ENCODE measurements at places on chromosomes 11 and 22.

- DNase-seq = no peak
Observed at GRCh38 chr11:118410055-118410745, 8.8 kb downstream of the ATP5MG start.

GRCh38 chr11:12534549-12534948, 139.7 kb upstream of the TEAD1 start:
- no peak for DNase-seq

DNA sequence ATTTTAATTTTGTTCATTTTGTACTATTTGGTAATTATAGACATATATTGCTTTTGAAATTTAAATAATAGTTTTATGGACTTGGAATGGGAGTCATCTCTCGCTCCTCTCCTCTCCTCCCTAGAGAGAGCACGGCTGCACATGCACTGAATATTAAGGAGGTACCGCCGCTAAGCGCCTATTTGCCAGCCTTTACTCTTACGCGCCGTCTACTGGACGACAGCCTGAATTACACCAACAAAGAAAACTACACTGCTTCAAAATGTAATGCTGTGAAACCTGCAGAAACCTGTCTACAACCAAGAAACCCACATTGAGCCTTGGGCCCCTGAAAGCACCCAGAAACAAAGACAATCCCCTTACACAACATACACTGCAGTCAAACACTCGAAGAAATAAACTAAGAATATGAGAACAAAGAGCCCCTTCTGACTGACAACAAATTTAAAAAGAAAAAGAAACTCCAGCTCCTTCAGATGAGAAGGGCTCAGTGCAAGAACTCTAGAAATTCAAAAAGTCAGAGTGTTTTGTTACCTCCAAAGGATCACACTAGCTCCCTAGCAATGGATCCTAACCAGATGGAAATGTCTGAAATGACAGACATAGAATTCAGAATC, 737.2 kb downstream of the LRRC4C start:
- DNase-seq = no peak

DNA sequence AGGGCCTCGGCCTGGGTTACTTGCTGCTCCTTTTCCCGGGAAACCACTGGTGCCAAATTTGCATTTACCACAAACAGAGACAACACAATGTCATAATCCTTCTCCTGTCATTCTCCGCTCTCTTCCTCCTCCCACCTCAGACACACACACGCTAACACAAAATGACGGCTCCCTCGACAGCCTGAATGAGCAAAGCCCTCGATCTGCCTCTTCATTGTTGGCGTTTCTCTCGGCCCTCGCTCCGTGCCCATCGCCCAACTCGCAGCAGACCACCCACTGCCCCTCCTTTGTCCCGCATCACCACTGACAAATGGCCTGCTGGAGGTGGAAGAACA, 12.5 kb upstream of the TCF20 start:
- DNase-seq = no peak

DNA sequence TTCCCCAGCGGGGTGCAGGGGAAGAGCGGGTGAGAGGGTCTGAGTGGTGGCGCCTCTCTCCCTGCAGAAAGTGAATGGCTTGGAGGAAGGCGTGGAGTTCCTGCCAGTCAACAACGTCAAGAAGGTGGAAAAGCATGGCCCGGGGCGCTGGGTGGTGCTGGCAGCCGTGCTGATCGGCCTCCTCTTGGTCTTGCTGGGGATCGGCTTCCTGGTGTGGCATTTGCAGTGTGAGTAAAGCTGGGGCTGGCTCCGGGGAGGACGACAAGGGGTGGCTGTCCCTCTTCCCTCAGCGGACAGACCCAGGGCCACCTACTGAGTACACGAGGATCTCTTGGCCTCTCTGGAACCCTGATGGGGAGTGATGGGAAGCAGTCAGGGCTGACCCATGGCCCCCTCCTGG, 28.5 kb downstream of the ST14 start:
- no peak for DNase-seq

- no peak for DNase-seq
Observed at GRCh38 chr11:47409440-47410369, 1.3 kb downstream of the SLC39A13 start.
